Activated CD4-positive, CD25-positive, alpha-beta regulatory T cell (primary cell): ENCODE measurements at places on chromosomes 16 and 17.

- DNase-seq = no peak
Observed at GRCh38 chr16:23509782-23510163, 521 bp downstream of the GGA2 start.

DNA sequence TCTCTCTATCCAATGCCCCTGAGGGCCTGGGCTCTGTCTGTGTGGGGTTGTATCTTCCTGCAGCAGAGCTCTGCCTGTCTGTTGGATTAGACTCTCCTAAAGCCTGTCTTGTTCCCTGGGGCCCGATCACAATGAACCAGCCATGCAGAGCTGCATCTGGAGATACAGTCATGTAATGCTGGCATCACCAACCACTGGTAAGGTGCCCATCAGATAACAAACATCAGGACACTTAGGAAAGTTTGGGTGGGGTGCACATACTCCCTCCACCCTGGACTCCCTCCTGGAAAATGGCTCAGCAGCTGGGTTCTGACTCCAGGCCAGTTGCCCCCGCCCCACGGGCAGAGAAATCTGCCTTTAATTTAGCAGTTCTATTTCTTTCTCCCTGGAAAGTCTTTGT, 61.3 kb upstream of the BRD7 start:
- DNase-seq = no peak

DNA sequence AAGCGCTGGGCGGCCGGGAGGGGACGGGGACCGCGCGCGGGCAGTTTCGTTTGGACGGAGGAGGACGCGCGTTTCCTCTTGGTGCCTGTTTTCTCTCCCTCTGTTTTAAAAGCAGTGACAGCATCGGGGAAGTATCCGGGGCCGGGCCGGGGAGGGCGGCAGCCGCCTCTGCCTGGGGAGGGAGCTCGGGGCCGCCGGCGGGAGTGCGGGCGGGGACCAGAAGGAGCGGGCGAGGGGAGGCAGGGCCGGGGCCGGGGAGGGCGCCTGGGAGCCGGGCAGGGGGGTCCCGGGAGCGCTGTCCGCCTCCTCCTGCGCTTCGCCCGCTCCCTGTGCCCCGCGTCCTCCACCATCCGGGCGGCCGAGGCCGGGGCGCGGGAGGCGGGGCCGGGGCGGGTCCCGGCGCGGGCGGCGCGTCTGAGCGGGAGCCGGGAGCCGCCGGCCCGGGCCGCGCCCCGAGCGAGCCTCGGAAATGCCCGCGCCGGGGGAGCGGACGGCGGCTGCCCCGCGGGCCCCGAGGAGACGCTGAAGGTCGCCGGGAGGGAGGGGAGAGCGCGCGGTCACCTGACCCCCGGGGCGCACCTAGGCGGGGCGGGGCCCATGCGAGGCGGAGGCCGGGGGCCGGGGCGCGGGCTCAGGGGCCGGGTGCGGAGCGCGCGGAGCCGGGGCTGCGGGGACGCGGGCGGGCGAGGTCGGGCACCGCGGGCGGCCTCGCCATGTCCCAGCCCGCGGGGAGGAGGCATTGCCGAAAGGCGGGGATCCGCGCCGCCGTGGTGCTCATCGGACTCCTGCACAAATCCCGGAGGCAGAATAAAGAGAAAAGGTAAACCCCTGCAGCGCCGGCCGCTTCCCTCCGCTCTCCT, 57.3 kb downstream of the RAP1GAP2 start:
- no peak for DNase-seq

DNA sequence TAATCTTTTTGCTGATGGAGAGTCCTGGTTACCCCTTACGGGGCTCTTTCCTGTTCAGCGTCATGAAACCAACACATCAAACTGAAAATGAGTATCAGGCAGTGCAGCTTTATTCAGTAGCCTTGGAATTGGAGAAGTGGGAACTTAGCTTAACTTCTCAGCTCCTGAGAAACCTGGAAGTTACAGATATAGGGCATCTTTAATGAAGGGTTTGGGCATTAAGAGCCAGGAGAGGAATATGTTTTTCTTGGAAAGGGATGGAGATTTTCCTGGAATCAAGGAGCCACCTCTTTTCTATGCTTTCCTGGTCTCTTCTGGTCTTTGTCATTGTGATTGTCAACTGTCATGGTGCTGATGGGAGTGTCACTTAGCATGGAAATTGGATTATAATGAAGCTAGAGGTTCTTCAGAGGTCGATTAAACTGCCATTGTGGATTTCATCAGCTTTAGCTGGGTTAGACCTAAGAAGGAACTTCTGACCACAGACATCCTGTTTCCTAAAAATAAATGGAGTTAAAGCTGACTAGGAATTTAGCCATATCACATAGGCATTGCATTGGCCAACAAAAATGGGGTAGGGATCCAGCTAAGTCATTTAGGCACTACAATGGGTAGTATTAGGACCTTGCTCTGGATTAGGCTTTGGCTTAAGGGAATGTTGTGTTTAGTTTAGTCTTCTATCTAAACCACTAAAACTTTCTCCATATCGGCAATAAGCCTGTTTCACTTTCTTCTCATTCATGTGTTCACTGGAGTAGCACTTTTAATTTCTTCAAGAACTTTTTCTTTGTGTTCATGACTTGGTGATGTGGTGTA, 186.4 kb downstream of the BCAS3 start:
- no peak for DNase-seq
